ENCODE measurements at places on chromosomes 12 and 14. TPM values are rescaled to one million over a fixed set of nuclear protein-coding genes. Genes with fewer than 3 reads are reported as not detected.
A peak's percentile ranks its signal among the peaks of the same experiment; 100 is the strongest.

The GLIPR1 gene
- total RNA-seq, result 98.8 TPM

The GRIN2B gene
- not detected for total RNA-seq

The APOLD1 gene
- total RNA-seq, result 6.0 TPM

The SCNN1A gene
- 0.18 TPM for total RNA-seq

DNA sequence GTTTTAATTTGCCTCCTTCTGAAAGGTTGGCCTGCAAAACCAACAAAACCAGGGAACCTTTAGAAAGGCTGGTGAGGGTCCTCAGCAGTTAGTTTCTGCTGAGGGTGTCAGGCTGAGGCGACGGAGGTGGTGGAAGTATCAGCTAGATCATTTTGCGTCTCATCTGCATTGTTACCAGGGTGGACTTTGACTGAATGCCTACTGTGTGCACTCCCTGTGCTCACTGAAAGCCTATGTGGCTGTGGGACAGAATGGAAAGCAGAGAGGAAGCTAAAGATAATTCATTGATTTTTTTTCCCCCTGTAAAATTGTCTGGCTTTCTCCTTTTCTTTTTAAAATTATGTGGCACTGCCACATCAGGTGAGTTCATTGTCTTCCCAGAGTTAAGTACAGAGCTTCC, 68.4 kb upstream of the SRSF5 start:
- no peaks in the 10 kb centered on the region for H3K27me3 ChIP-seq
- peaks cover 2% of the 10 kb centered on the region for H3K36me3 ChIP-seq
- H3K27ac ChIP-seq, result no peak overlapping the region
- H3K4me1 ChIP-seq, result peaks cover 23% of the 10 kb centered on the region
- no peak for DNase-seq

DNA sequence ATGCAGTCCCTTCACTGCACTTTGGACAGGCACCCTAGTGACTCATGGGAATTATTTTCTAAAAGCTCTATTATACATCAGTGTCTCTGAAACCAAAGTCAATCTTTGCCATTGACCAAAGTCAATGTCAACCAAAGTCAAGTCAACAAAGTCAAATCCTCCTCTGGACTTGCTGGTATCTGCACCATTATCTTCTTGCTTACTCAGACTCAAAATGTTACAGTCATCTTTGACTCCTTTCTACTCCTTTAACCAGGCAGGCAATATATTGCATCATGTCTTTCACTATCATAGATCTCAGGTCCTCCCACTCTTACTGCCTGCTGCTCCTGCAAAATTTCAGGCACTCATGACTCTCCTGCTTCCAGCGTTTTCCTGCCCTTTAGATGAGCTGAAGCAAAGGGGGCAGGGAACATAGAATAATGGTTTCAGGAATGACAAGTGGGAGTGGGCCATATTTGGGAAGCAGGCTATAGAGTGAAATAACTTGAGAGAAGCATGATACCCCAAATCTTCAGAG, 39.2 kb downstream of the IGF1 start:
- no peak overlapping the region for H3K4me3 ChIP-seq
- DNase-seq, result no peak
- H3K4me1 ChIP-seq, result peaks cover 30% of the 10 kb centered on the region
- H3K27me3 ChIP-seq, result no peaks in the 10 kb centered on the region

- no peak overlapping the region for H3K27ac ChIP-seq
- no peaks in the 10 kb centered on the region for H3K27me3 ChIP-seq
- H3K36me3 ChIP-seq, result no peaks in the 10 kb centered on the region
- H3K4me1 ChIP-seq, result peaks cover 2% of the 10 kb centered on the region
- DNase-seq, result no peak
Observed at GRCh38 chr12:68530299-68530698, 80.4 kb upstream of the RAP1B start.

DNA sequence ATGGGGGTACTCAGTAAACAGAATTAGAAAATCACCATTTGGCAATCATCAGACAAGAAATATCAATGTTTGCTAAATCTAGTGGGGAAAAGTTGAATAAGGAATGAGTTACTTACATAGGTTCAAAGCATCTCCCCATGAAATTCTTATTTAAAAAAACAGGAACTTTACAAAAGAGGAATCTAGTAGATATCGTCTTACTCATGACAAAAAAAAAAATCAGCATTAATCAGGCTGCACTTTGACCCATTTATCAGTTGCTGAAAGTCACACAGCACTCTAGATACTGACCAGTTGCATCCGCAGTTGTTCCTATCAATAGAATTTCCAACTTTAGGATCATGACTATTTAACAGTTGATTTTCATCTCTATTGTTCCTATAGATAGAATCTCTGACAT, 5.8 kb upstream of the DICER1 start:
- no peak overlapping the region for H3K4me3 ChIP-seq
- no peak for DNase-seq
- no peaks in the 10 kb centered on the region for H3K36me3 ChIP-seq
- H3K27ac ChIP-seq, result no peak overlapping the region
- peaks cover 3% of the 10 kb centered on the region for H3K4me1 ChIP-seq

GRCh38 chr12:65828711-65829339, 4.5 kb downstream of the HMGA2 start:
- H3K36me3 ChIP-seq, result no peaks in the 10 kb centered on the region
- peak; percentile 49 for DNase-seq
- H3K27me3 ChIP-seq, result no peaks in the 10 kb centered on the region
- peaks cover 48% of the 10 kb centered on the region for H3K4me1 ChIP-seq
- peak overlapping the region; percentile 71 for H3K27ac ChIP-seq

- H3K4me1 ChIP-seq, result no peaks in the 10 kb centered on the region
- no peaks in the 10 kb centered on the region for H3K36me3 ChIP-seq
- no peak overlapping the region for H3K27ac ChIP-seq
- no peak for DNase-seq
- no peak overlapping the region for H3K4me3 ChIP-seq
Observed at GRCh38 chr14:99037777-99038430, 234.1 kb downstream of the BCL11B start.

DNA sequence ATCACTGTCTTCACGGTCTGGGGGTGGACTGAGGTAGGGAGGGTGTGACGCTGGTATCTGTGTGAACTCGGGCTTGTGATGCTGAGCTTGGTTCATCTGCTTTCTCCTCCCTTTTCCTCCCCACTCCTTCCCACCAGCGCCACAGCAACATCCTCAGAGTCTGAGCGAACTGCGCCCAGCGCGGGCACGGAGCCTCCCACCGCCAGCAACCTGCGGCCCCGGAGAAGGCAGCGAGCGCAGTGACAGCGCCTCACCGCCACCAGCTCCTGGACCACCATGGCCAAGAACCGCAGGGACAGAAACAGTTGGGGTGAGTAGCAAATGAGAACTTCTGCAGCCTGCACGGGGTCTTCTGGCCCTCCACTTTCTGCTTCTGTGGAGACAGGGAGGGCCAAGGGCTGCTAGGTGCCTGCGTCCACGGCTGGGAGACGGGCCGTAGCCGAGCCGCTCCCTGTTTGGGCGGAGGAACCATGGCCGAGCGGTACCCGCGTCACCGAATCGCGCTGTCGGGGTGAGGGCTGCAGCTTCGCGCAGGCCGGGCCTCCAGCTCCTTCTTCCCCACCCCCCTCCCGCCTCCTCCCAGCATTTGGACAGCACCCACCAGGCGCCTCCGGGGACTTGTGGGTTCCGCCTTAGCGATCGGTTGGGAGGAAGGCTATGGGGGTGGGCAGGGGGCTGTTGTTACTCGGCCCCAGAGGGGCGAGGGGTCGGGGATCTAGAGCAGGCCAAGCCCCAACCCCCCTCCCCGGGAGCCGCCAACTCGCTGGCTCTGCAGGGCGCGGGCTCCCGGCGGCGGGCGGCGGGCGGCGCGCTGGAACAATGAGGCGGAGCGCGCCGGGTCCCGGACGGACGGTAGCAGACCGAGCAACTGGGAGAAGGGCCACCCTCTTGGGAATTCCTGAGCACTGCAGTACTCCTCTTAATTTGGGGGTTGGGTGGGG, at the start of gene ATL1:
ATL1 (plus strand) TSS at position 156 of the 941 bp plus-strand sequence; CDS start at position 277, 121 bp downstream.
- no peaks in the 10 kb centered on the region for H3K36me3 ChIP-seq
- H3K27ac ChIP-seq, result no peak within 1 kb of the TSS
- peak within 1 kb of the TSS; percentile 90 for H3K4me3 ChIP-seq

DNA sequence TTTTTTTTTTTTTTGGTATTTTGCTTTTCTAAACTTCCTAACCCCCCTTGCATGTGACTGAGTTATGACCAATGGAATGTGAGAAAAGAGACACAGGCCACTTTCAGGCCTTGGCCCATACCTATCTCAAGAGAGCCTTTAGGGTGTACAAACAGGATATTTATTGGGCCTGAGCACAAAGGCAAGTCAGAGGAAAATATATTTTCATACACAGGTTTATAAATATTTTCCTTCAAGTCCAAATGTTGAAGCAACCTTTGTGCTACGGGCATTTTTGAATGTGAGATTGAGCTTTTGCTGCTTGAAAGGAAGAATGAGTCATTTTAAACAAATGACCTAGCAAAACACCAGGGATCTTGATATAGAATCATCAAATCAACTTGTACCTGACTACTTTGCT, 228.6 kb upstream of the E2F7 start:
- H3K4me1 ChIP-seq, result peaks cover 6% of the 10 kb centered on the region
- H3K36me3 ChIP-seq, result no peaks in the 10 kb centered on the region
- peak; percentile 63 for DNase-seq
- peak overlapping the region; percentile 15 for H3K27ac ChIP-seq

- DNase-seq, result peak; percentile 5
- no peaks in the 10 kb centered on the region for H3K4me1 ChIP-seq
- no peaks in the 10 kb centered on the region for H3K36me3 ChIP-seq
- H3K4me3 ChIP-seq, result no peak overlapping the region
- H3K27me3 ChIP-seq, result peaks cover 28% of the 10 kb centered on the region
Observed at GRCh38 chr14:36271939-36272907, 48.2 kb downstream of the MBIP start.

- peak; percentile 5 for DNase-seq
- H3K4me3 ChIP-seq, result no peak overlapping the region
- H3K36me3 ChIP-seq, result no peaks in the 10 kb centered on the region
- H3K4me1 ChIP-seq, result peaks cover 5% of the 10 kb centered on the region
- no peaks in the 10 kb centered on the region for H3K27me3 ChIP-seq
Observed at GRCh38 chr14:67881225-67881624, 61.6 kb downstream of the RAD51B start.

All from endothelial cell of umbilical vein (primary cell).